ENCODE measurements at places on chromosomes 12 and 14.

GRCh38 chr12:49109641-49110463 lies 795 bp downstream of the LMBR1L start:
- no peak for DNase-seq

DNA sequence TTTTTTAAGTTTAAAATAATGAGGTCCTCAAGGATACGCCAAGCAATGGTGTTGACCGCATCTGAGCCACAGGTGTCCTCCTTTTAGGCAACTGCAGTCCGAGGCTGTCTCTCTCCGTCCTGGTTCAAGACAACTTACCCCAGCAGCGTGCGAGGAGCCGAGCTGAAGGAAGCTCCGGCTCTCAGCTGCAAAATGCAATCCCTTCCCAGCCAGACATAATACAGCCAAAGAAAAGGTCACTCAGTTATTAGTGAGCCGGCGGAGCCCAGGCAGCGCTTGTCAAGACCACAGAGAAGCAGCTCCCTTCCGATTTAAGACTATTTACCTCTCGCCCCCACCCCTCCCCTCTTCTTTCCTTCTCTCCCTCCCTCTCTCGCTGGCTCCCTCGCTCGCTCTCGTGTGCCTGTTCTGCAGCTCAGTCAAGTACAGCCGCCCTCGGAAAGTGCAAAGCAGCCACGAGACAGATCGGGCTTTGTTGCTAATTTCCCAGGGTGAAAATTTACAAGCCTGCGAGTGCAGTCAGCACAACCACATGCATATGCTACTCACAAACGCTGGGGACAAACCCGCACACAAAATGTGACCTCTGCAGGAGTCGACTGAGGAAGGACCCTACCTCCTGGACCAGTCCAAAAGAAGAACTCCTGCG lies 363 bp upstream of the LMO3 start:
- peak; percentile 76 for DNase-seq

DNA sequence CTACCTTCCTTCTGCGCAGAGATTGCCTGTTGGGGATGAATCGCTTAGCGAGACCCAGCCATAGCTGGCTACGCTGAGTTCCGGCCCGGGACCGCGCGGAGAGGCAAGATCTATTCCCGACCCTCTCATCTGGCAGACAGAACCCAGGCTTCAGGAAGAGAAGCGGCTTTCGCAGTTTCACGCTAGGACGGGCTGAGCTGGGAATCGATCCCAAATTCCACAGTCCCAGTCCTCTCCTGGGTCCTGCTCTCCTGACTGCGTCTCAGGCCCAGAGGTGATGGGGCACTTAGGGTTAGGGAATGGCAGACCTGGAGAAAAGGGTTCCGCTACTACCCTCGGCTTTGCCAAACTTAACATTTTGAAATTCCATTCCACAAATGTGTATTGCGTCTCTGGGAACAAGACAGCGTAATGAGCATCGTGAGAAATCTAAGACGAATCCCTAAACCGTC lies 2.8 kb downstream of the PTPN21 start:
- no peak for DNase-seq

- no peak for DNase-seq
Measured at GRCh38 chr12:132490422-132491137, 629 bp downstream of the FBRSL1 start.

DNA sequence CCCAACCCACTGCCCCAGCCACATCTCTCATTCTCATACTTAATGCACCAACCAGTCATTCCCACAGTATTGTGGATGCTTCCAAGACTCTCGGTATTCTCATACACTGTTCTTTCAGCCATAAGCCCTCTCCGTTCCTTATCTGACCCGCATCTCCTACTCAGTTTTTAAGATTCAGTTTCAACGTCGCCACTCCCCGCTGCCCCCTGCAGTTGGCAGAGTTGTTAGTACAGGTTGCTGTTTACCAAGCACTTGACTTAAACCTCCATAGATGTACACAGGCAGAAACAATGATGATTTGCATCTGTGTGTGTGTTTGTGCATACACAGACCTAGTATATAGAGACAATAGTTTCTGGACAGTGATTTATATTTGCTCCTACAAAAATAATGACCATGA lies 40.2 kb downstream of the PAH start:
- DNase-seq: no peak

GRCh38 chr12:26122061-26122680 lies 2.7 kb downstream of the BHLHE41 start:
- no peak for DNase-seq

DNA sequence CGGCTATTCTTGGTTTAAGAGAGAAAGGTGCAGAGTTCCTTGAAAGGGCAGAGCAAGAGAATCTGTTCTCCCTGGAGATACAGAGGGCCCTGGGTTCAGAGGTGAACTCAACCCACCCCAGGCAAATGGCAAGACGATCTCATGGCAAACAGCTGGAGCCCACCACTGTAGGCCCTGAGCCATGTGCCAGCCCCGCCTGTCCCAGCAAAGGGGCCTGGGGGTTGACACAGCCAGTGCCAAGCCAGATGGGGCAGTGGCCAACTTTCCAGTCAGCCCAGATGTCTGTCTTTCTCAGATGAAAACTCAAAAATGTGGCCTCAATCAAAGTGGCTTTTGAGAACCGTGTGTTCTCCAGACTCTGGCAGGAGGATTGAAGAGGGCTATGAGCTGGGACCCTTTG lies 51.8 kb downstream of the ISCA2 start:
- peak; percentile 46 for DNase-seq

DNA sequence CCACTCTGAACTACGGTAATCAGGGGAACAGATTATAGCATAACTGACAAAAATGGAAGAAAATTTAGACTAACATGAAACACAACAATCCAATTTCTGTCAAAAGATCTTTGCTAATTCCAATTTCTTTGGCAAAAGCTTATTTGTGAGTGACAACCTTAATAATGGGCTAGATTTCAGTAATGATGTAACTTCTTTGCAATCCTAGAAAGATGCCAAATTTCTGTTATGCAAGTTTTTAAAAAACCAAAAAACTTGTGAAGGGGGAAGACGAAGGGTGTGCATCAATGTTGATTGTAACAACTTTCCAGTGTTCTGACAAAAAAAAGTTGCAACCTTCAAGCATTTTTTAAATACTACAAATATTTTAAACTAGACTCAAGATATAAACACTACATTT lies 59.9 kb downstream of the DICER1 start:
- no peak for DNase-seq

- no peak for DNase-seq
Measured at GRCh38 chr12:90216020-90216552, 507.4 kb upstream of the ATP2B1 start.

- no peak for DNase-seq
Measured at GRCh38 chr12:87338681-87339080, 690.5 kb downstream of the C12orf50 start.

- DNase-seq: no peak
Measured at GRCh38 chr14:96536807-96537206, 34.6 kb downstream of the PAPOLA start.
